Lower lobe of right lung (tissue), 2 donors: ENCODE measurements at places on chromosomes 3 and 15.

- no peaks in the 10 kb centered on the region for H3K4me1 ChIP-seq
- no peak for DNase-seq
- H3K36me3 ChIP-seq: no peaks in the 10 kb centered on the region
- no peak overlapping the region for H3K4me3 ChIP-seq
Observed at GRCh38 chr15:69172847-69173246, 12.4 kb downstream of the GLCE start.

DNA sequence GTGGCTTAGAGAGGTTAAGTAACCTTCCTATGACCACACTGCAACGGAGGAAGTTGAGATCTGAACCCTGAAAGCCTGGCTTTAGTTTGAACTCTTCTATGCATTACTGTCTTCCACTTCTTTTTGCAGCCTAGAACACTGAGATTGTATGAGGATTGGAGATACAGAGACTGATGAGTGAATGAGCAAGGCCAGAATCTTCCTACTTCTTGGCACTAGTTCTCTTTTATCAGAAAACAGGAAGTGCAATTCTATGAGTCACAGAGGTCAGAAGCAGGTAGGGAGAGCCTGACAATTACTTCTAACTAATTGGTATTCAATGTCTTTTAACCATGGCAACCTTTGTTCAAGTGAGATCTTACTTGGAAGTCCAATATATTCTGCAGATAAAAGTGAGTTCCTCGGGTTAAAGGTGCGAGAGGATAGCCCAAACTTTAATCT, 219.0 kb downstream of the SHQ1 start:
- no peaks in the 10 kb centered on the region for H3K27me3 ChIP-seq
- no peak overlapping the region for H3K4me3 ChIP-seq
- H3K4me1 ChIP-seq: peaks cover 12% of the 10 kb centered on the region
- no peaks in the 10 kb centered on the region for H3K36me3 ChIP-seq
- no peak for DNase-seq

- no peak overlapping the region for H3K4me3 ChIP-seq
- DNase-seq: no peak
Observed at GRCh38 chr3:117856354-117856753, 1146.8 kb downstream of the TUSC7 start.

GRCh38 chr3:195129644-195130492, 141.1 kb downstream of the XXYLT1 start:
- DNase-seq: no peak
- no peaks in the 10 kb centered on the region for H3K4me1 ChIP-seq
- no peaks in the 10 kb centered on the region for H3K27me3 ChIP-seq
- H3K4me3 ChIP-seq: no peak overlapping the region
- no peaks in the 10 kb centered on the region for H3K36me3 ChIP-seq
- H3K27ac ChIP-seq: no peak overlapping the region

GRCh38 chr3:186110975-186111974, 2.4 kb upstream of the ETV5 start:
- H3K27ac ChIP-seq: no peak overlapping the region
- H3K4me1 ChIP-seq: peaks cover 30% of the 10 kb centered on the region
- H3K4me3 ChIP-seq: no peak overlapping the region
- DNase-seq: no peak
- H3K36me3 ChIP-seq: no peaks in the 10 kb centered on the region
